NT2/D1 (cell line): ENCODE measurements at places on chromosomes 1 and 21.

- no peak for DNase-seq
These were observed 23.1 kb downstream of the RHBDL2 start for GRCh38 chr1:38918568-38918967.

DNA sequence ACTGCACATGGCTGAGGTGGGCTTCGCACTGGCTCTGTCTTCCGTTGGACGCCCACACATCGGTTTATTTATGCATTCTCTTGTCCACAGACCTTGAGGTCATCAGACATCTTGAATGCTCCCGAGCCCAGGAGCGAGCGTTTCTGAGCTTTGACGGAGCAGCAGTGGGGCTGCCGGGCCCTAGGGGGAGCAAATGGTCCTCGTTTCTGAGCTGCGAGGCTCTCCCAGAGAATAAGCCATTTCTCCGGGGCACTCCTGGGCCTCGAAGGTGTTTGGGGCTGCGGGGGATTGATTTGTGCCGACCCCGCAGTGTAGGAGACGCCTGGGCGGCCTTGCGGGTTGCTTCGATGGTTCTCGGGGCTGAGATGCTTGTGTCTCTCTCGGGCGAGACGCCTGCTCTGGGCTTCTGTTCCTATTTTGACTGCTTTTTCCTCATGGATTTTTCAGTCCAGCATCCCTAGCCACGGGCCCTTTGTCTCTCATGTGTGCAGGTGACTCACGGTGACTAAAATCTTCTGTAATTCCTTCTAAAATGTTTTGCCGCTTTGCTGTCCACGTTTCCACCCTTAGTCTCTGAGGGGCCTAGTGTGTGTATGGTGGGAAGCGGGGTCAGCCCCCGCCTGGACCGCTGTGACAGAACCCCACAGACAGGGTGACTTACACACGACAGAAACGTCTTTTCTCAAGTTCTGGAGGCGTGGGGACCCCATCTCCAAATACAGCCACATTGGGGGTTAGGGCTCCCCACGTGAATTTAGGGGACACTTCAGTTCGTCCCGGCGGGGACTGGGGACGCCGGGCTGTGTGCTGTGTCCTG, 62.1 kb downstream of the FAAP20 start:
- no peak for DNase-seq

DNA sequence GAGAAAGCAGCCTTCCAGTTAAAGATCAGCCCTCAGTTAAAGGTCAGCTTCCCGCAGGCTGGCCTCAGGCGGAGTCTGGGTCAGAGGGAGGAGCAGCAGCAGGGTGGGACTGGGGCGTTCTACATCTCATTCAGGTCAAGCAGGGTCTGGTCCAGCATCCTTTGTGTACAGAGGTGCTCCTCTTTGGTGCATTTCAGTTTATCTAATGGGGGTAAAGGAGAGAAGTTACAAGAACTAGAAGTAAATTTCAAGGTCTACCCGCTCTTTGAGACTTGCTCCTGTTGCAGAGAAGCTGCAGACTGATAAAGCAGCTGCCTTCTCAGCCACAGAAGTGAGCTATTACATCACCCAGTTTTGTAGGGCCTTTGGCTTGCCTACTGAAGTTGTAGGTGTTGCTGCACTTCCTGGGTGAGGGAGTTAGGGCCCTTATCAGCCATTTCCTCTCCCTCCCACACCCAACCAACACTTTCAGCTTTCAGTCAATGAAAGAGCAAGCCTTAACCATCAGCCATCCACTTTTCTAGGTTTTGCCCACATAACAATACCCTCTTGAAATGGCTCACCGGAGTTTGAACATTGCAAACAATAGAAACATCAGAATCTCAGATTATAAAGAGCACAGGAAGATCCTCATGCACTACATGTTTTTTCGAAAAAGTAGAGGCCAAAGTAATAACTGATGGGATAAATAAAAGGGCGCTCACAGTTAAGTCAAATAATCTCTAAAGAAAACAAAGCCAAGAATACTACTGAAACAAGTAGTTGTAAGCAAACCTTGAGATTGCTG, 2.8 kb upstream of the NUP210L start:
- DNase-seq, result no peak

GRCh38 chr1:43659212-43660166, 9.5 kb downstream of the KDM4A start:
- DNase-seq, result no peak

GRCh38 chr1:198117267-198117666, 39.5 kb upstream of the NEK7 start:
- no peak for DNase-seq

DNA sequence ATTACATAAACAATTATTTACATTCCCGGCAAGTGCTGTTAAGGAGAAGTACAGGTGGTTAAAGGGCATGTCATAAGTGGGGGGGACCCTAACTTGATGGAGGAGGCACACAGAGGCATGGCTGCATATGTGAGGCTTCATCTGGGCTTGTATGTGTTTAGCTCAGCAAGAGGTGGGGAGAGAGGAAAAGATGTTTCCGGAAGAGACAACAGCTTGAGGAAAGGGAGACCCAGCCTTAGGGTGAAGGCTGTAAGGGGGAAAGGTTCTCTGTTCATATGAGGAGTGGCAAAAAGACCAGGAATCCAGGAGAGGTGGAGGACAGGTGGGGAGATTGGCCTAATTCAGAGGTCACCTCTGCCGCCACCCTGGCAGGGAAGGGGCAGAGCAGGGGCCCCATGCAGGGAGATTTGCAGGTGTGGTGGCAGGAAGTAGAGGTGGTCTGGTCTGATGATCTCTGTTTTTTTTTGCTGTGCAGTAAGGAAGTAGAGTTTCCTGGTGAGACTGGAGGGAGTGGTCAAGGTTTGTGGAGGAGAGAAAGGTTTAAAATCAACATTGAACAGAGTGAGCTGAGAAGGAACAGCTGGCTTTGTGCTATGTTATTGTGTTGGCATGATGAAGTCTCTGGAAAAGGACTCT, 9.0 kb downstream of the TRAF5 start:
- DNase-seq, result no peak

GRCh38 chr1:155128755-155129473, 1.2 kb downstream of the EFNA1 start:
- no peak for DNase-seq

DNA sequence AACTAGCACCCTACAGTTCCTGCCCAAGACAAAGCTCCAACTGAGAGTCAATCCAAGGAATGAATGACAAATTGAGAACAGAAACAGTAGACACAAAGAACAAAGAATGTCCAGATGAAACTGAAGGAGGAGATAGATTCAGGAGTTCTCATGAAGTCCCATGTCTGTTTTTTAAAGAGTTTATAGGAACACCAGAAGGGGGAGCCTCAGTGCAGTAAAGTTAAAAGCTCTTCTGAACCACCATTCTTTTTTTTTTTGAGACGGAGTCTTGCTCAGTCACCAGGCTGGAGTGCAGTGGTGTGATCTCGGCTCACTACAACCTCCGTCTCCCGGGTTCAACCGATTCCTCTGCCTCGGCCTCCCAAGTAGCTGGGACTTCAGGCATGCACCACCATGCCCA, 323.6 kb downstream of the MRPL39 start:
- DNase-seq, result peak; percentile 44

GRCh38 chr1:104387716-104388508, 638.2 kb downstream of the AMY1C start:
- no peak for DNase-seq

DNA sequence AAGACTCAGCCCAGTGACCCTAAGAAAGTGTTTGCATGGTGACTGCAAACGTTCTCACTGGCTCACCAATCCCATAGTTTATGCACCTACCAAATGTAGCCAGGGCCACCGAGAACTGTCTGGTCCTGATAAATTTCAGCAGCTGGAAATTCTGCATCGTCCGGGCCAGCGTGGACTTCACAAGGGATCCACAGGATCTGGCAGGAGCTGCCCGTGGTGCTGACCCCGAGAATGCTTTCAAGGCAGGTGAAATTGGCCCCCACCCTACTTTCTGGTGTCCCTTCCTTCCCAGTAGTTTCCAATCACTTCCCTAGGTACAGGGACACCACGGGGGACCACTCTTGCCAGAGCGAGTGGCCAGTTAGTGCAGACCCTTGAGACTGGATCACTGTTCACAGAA, 26.2 kb downstream of the UBASH3A start:
- no peak for DNase-seq

DNA sequence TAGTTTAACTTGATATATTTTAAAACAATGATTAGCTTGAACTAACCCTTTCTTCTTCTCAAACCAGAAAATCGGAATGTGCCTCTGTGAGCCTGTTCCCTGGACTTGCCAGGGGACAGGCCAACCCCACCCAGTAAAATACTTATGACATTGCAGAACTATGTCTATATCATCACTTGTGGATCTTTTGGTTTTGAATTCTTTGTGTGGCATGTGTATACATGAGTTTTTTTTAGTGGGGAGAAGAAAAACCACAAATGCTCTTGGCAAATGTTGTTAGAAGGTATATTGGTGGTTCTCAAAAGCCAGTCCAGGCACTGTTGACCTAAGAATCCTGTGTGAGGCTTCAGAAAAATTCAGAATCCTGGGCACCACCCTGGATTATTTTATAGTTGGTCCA, 347.4 kb downstream of the SIPA1L2 start:
- no peak for DNase-seq

DNA sequence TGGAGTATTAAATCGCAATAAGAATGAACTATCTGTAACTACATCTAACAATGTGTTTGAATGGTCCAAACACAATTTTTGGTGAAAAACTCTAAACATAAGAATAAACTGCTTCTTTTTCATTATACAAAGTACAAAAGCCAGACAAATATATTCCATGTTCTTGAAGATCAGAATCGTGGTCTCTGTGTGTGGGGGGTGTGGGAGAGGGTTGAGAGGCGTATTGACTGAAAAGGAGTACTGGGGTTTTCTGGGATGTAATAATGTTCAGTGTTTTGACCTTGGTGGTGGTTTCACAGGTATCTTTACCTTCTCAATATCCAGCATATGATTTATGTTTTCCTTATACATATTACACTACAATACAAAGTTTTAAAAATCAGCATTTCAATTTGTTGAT, 764 bp upstream of the CFH start:
- no peak for DNase-seq

DNA sequence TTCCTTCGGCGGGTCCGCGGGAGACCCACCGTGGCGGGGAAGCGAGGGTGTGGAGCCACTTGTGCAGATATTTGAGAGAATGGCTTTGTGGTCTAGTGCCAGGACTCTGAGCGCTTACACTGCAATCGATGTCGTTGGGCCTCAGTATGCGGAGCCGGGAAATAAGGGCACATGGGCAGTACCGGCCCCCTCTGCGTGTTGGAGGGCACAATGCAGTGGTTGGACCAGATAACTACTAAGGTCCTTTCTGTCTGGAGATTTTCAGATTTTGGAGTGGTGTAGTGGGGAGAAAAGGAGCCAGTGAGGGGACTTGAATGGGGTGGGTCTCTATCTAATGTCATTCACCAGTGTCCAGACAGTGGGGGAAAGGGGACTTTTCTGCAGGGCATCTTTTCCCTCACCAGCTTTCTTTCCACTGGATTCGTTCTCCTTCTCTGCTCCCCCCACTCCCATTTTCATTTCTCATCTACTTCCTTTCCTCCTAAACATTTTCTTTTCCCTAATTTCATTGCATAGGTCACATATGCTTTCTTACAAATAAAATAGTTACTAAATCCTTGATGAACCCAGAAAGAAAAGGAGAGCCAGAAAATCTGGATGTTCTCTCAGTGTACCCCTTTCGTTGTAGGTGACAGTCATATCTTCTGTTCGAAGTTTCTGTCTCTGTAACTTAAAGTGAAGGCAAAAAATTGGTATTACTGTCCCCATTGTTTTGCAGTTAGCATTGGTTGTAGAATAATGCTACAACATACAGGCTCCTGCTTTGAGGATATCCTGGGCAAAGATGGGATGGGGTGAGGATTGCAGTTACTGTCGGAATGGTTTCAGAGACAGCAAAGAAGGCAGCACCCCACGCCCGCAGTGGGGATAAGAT, 1.4 kb downstream of the ATF3 start:
- DNase-seq, result no peak

DNA sequence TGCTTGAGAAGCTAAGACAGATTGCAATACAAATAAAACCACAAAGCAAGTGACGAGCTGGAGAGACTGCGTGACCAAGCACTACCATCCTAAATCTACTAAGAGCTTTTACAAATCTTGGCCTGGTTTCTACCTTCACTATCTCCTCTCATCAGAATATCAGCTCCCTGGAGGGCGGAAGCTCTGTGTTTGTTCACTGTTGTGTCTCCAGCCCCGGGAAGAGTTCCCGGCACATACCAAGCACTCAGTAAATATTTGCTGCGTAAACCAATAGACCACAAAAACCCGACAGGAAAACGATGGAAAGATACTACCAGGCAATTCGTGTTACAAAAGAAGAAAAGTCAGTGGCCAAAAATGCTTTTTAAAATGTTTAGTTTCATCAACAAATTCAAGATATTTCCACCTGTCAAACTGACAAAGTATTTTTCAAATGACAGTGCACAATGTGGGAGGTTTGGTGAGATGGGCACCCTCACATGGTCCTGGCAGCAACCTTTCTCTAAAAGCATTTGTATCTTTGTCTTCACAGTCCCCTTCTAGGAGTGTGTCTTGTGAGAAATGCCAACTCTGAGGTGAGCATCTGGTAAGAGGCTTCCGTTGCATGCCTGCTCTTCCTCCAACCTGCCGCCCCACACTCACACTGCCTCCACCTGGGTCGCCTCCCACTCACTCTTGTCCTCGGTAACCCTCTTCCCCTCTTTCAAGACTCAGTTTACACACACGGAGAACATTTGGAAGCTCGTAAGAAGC, 34.7 kb downstream of the SLC1A7 start:
- no peak for DNase-seq

DNA sequence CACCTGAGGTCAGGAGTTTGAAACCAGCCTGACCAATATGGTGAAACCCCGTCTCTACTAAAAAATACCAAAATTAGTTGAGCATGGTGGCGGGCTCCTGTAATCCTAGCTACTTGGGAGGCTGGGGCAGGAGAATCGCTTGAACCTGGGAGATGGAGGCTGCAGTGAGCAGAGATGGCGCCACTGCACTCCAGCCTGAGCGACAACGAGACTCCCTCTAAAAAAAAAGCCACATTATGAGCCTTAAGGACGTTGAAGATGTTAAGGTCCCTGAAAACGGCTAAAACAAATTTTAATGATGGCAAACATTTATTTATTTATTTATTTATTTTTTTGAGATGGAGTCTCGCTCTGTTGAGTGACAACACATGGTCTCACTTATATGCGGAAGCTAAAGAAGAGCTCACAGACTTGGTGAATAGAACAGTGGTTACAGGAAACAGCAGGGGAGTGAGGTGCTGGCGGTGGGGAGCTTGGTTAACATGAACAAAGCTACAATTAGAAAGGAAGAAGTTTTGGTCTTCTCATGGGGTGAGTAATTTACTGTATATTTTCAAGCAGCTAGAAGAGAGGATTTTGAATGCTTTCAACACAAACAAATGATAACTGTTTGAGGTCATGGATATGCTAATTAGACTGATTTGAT, 47.1 kb downstream of the TCP10L start:
- DNase-seq, result peak; percentile 38

DNA sequence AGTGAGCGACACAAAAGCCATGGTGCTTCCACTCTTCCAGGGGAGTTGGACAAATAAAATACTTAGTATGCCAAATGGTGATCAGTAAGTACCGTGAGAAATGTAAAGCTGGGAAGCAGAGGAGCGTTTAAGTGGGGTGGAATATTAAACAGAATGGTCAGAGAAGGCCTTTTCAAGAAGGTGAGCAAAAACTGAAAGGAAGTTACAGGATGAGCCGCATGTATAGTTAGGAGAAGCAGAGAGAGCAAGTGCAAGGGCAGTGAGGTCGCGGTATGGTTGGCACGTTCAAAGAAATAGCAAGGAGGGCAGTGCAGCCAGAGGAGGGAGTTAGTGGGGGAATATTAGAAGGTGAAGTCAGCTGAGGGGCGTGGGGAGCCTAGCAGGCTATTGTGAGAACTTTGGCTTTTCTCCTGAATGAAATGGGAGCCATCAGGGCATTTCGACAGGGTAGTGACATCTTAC, 748 bp upstream of the ATP6V0B start:
- DNase-seq, result no peak

GRCh38 chr1:109467301-109467777, 993 bp downstream of the SYPL2 start:
- DNase-seq, result no peak
